ENCODE measurements at places on chromosomes 5 and 9.

DNA sequence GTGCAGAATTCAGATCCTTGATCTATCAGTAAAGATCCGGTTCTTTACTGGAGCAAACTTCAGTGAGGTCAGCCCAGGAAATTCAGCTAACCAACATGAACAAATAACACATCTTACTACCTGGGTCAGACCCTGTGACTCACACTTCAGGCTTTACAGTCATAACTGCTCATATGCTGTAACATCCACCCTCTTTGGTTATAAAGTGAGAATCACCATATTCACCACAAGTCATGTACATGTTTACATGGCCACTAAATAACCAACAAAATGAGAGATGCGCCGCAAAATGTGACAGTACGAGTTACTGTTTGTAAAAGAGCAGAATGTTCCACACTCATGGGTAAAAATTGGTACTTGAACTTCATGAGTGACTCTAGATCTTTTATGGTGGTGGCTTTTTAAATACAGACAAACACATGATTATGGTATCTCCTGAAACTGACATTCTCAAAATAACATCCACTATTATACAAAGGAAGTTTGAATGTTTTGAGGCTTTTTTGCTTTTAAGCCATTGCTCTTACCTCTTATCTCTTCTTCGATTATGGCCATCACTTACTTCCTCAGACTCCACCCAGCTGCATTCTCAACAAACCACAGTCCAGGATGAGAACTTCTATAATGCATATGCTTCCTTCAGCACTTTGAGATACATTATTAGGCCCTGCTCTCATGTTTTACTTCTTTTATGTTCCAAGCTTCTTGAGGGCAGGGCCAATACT is 516.6 kb downstream of the RAB3C start:
- DNase-seq: no peak

- DNase-seq: no peak
Measured at GRCh38 chr9:98189412-98189811, 3.0 kb downstream of the CORO2A start.

DNA sequence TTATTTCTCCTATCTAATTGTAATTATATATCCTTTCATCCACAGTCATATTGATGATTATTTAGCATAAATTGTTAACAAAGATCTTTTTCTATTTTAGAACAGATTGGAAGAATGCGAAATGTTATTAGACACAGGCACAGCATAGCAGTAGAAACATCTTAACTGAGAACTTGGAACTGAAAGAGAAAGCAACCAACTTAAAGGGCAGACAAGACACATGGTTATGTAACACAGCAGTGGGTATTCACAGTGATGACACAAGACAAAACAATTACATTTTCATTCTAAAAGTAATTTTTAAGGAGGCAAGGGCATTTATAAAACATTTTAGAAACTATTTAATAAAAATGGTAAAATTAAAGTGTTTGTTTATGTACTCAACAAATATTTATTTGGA is 57.7 kb upstream of the MEF2C start:
- DNase-seq: no peak

DNA sequence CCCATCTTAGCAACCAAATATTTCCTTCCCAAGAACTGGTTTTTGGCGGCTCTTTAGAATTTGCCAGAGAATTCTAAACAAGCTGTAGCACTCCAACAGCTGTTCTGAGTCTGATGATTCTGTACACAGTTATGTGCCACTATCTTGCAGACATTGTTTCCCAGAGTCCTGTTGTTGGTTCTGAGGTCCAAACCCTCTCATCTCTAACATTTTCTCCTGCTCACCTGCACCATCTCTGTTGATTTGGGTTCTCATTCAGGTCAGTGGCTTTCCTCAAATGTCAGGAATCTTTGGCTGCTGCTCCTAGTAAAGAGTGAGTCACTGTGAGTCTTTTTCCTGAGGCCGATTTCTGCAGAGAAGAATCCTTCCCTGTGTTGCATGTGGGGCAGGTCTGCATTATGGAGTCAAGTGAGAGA is 50.0 kb downstream of the CAMSAP1 start:
- no peak for DNase-seq

DNA sequence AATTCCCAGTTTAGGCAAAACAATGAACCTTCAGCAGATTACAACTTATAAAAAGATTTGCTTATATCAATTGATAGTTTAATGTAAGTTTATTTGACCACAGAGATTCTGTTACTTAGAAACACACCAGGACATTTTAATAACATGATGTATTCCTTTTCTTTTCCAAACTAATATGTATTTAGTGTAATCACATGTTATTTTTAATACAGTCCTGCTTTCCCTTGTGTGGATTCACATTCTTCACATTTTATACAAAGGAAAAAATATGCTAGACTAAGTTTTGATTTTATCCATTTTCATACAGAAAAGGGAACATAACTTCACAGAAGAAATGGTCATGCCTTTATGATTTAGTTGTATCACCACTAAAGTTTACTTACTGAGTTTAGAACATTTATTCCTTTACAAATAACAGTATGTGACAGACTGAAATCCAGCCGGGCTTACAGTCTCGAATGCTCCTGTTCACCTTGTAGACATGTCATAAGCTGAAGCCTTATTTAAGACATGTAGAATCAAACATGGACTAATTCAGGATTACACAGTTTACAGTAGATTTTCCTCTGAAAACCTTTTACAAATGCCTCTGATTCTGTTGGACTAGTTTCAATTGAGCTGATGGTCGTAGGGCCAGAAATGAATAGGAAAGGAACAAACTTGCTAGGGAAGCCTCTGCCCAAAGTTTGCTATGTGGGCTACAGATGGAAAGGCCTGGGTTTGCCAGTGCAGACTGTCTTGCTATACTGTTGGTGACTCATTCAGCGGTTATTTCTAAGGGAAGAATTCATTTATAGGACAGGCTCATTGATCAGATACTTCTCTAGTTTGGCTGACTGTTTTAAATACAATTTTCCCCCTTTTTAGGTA is 6.6 kb upstream of the ASPN start:
- no peak for DNase-seq

DNA sequence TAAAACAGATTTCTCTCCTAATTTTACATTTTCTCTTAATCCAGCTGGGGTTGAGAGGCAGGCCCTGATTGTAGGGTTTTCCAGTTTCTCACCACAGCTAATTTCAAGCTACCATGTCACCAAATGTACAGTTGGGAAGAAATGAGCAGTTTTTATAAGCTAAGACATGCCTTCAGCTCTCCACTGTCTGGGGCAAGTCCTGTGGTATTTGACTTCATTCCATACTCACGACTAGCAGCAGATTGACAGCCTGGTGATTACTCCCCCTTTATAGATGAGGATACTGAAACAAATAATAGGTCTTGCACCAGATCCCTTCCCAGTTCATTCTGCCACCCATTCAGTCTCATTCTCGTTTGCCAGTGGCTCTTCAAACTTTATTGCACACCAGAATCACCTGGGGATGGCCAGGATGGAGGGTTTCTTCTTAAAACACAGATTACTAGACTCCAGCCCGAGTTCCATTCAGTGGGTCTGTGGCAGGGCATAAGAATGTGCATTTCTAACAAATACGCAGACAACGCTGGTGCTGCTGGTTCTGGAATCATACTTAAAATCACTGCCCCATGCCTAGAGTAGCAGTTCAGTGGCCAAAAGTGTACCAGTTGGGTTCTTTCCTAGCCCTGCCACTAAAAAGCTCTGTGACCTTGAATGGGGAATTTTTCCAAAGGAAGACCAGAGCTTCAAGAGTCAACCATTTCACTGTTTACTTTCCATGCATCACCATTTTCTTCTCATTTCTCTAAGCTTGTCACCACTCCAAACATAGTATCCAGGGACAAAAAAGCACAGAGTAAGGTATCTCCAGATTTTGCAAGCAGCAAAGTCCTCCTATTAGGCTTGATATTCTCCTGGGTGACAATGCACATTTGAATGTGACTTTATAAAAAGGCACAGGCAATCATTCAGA is 64.3 kb downstream of the CSNK1A1 start:
- no peak for DNase-seq

DNA sequence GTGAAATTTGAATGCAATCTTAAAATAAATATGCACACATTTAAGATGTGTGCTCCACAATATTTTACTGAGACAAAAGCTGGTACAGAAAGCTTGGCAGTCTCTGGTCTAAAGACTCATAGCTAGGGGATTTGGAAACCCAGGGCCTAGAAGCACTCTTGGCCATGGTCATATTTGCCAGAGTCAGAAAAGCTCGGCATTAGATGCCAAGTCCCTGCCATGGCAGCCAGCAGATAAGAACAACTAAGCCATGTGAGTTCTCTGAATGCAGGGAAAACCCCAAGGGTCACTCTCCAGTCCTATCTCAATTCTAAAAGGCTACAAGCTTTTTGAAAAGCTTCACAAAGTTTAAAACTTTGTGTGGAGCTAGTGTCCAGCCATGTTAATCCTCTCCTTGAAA is 119.5 kb downstream of the FAM114A2 start:
- DNase-seq: no peak

DNA sequence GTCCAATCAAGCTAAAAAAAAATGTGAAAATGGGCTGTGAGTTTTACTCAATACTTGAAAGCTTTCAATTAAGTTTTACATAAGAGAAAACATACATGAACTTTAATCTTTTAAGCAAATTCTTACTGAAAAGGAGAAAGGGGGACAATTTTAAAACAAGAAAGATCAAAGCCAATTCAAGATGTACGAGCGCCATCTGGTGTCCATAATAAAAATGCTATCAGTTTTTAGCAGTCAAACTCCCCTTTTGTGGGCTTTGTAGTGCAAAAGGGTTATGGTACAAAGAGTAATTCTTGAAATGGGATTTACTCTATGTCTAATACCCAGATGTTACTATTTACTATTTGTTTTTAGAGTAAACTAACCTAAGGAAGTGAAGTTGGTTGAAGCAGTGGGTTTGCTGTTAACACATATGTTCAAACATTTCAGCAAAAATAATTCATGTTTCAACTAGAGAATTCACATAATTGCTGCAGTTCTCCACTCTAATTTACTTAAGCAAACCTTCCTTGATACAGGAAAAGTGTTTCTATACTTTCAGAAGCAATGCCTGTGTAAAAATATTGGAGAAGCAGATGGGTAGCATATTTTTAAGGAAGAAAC is 228.2 kb upstream of the TYRP1 start:
- DNase-seq: no peak

- DNase-seq: no peak
Measured at GRCh38 chr5:8456846-8457186, 587.9 kb downstream of the MTRR start.

DNA sequence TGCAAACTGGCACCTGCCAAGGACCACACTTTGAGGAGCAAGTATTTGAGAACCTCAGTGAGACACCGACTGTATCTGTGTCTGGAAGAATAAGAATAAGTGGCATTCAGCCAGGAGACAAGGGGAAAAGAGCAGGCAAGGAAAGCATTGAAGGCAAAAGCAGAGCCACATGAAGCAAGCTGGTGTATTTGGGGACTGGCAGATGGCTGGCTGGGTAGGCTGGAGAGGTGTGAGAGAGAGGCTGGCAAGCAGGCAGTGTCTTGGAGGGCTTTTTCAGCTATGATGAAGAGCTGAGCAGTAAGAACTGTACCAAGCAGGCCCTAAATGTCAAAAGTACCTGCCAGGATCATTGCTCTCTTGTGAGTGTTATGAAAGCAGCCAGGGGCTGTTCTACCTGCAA is 14.1 kb upstream of the C5orf58 start:
- DNase-seq: no peak

GRCh38 chr5:93649234-93649900 is 66.3 kb downstream of the NR2F1 start:
- DNase-seq: no peak

GRCh38 chr5:118228489-118228888 is 759.9 kb downstream of the DTWD2 start:
- no peak for DNase-seq

DNA sequence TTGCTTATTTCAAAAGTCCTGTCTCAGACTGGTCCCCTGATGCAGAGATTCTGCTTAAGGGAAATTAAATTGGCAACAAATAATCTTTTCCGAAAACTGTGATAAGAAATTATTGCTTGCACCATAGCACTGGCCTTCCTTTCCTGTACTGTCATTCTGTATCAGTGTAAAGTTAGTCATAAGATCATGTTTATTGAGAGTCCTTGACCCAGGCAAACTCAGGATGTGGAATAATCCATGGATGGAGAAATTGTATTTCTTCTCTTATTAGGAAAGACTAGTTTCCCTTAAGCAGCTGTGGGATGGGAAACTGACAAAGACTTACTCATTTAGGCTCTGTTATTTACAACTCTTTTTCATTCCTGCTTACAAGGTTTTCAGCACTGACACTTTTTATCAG is 83.0 kb upstream of the RANBP6 start:
- DNase-seq: no peak

- DNase-seq: no peak
Measured at GRCh38 chr5:41921874-41922273, 3.2 kb upstream of the FBXO4 start.

- no peak for DNase-seq
Measured at GRCh38 chr9:15101095-15101494, 190.9 kb upstream of the FREM1 start.

DNA sequence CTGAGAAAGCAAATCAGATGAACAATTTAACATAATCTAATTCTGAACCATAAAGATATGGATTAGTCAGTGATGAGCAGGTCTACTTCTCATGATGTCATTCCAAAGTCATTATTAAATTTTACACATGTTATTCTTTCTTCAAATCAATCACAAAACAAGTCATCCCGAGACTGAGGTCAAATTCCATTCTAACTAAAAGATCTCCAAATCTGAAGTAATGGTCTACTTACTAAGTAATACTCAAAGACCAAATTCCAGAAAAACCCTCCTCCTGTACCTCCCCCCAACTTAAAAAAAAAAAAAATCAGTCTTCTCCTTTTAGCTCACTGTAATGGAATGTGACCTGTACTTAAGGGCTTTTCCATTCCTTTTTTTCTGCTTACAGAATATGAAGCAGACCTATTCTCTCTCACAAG is 4.7 kb downstream of the PFDN1 start:
- DNase-seq: no peak

DNA sequence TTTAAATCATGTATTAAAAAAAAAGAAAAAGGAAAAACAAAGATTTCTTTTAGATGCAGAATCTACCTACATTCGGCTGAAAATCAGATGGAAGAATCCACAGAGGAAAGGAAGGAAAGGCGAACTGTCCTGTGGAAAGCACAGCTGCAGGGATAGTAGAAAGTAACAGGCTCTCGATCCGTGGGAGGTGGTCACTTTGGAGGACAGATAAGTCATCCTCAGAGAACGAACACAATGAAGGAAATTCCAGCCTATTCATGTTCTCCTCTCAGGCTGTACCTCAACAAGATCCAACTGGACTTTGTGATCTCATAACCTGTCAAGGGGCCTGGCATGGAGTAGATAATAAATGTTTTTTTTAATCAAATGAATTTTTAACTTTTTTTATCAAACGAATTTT is 72.8 kb downstream of the NR6A1 start:
- DNase-seq: no peak

DNA sequence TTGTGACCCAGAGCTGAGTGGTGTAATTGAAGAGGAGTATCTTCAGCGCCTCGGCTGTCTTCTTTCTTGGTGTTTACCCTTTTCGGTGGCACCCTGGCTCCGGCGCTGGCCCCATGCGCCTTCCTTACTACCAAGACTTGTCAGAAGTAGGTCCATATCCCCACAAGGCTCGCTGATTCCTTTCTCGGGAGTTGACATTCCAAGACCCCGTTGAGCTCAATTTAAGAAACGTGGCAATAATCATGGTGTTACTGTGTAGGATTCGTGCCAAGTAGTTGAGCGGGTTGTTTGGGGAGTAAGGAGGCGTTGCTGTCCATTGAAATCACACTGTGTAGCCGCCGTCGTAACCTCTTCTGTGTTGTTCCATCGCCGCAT is 795 bp downstream of the NDUFAF2 start:
- DNase-seq: no peak
